CD4-positive, alpha-beta T cell treated with Interleukin-6 for 4 hours (primary cell): ENCODE measurements at places on chromosomes 13 and 19.

DNA sequence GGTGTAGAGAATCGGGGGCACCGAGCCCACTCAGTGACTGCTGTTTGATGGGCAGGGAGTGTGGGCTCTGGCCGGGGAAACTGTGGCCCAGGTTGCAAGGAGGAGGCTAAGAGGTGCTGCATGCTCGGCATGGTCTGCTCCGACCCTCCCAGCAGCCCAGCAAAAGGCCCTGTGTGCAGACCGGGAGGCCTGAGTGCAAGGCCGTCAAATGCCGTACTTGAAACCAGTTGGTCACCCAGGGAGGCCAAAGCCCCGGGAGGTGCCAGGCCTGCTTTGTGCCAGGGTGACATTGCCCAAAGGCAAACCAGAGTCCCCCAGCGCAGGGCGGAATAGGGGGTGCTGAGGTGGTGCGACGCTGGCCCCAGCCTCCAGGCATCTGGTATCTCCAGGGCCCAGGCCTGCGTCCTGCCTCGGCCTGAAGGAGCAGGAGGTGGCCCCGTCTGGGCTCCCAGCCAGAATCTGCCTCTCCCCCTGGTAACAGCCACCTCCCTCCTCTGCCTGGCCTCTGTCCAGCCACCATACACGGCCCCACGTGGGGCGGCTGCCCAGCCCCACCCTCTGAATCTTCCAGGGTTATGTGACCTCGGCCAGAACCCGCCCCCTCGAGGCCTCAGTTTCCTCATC is 4.0 kb downstream of the PIK3R2 start:
- DNase-seq: no peak

DNA sequence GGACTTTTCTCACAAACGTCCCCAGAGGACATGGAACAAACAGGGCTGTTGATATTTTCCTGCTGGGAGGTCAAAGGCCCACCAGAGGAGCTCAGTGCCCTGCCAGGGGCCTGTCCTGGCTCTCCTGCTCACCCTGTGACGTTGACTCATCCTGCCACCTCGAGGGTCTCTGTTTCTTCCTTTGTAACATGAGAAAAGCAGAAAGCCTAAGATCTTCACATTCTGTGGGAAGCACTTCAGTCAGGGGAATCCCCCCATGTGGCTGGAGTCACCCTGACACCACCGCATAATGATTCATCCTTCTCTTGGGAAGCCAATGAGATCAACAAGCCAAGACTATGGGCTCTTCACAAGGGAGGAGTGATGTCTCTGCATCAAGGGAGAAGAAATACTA is 147.9 kb downstream of the KATNAL1 start:
- DNase-seq: no peak

GRCh38 chr19:42276821-42277220 is 7.8 kb downstream of the CIC start:
- DNase-seq: no peak

DNA sequence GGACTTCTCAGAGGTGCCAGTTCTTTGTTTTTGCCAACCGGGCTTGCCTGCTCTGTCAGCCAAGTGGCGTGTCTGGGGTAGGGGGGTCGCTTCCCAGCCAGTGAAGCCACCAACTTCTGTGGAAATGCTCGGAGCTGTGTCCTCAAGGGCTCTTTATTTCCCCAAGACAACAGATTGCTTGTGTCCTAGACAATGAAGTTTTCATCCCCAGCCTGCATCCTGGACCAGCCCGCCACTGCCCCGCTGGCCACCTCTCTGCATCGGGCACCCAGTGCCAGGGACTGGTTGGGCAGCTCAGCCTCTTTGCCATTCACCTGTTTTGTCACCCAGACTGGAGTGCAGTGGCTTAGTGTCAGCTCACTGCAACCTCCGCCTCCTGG is 3.7 kb downstream of the RAB11B start:
- no peak for DNase-seq

DNA sequence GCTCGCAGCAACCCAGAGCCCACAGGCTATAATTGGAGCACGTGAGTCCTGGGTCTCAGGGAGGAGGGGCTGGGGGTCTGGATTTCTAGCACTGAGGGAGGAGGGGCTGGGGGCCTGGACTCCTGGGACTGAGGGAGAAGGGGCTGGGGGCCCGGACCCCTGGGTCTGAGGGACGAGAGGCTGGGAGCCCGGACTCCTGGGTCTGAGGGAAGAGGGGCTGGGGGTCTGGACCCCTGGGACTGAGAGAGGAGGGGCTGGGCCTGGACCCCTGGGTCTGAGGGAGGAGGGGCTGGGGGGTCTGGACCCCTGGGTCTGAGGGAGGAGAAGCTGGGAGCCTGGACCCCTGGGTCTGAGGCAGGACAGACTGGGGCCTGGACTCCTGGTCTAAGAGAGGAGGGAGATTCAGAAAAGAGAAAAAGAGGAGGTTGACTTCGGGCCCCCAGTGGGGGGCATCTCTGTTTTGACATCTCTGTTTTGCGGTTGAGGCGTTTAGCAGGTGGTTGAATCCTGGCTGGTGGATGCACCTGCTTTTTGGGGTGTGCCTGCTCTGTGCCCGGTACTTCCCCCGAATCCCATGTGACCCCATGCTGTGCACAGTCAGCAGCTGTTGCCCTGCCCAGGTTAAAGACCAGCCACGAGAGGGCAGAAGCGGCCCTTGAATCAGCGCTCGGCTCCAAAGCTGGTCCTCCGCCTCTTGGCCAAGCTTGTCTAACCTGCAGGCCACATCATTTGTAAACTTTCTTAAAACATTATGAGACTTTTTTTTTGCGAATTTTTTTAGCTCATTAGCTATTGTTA is 10.5 kb downstream of the PVR start:
- DNase-seq: peak; percentile 70

- no peak for DNase-seq
These were observed 9.7 kb downstream of the EFNA2 start for GRCh38 chr19:1295169-1296012.

- DNase-seq: no peak
These were observed 969.1 kb upstream of the PCDH9 start for GRCh38 chr13:68199271-68199670.
